ENCODE measurements at places on chromosomes 4 and X. TPM values are rescaled to one million over a fixed set of nuclear protein-coding genes. Genes with fewer than 3 reads are reported as not detected.

Gene GLRA2
- total RNA-seq = 1.0 TPM

Gene HPGD
- 5.7 TPM for total RNA-seq

Gene TMSB15C
- 7.8 TPM for total RNA-seq

Gene TLR3
- total RNA-seq = 1.0 TPM

Gene CT83
- not detected for total RNA-seq

Gene UNC5C
- total RNA-seq = 1.0 TPM

Gene TSPYL2
- 7.3 TPM for total RNA-seq

Gene RLIM
- total RNA-seq = 32.9 TPM

Gene GRPR
- total RNA-seq = 1.0 TPM

Gene TMEM33
- total RNA-seq = 16.2 TPM

Gene TMPRSS11D
- total RNA-seq = not detected

Gene TNIP3
- total RNA-seq = not detected

Gene SCML2
- 7.3 TPM for total RNA-seq

Gene ATP1B4
- total RNA-seq = 220 TPM

Gene SMIM10
- total RNA-seq = 2.1 TPM

Data from skeletal muscle tissue (tissue), 5 donors.